COR-L47 (cell line): ENCODE measurements at places on chromosomes 6 and 20.

- DNase-seq: no peak
Observed at GRCh38 chr6:16759181-16759645, 2.0 kb downstream of the ATXN1 start.

DNA sequence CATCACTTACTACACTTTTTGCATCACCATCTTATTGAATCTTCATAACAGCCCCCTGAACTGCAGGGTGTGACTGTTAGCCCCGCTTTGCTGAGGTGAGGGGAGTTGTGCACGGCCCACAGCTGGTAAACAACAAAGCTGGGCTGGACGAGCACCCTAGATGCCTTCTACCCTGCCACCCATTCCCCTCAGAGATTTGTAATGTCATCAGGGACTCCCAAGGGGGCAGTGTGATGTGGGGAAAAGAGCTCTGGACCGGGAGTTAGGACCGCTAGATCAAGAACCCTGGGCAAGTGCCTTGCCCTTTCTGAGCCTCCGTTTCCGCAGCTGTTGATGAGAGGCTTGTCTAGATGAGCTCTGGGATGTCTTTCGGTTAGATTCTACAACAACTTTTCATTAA is 20.9 kb downstream of the PKIG start:
- no peak for DNase-seq

- DNase-seq: no peak
Observed at GRCh38 chr20:61663521-61664425, 401.9 kb downstream of the TAF4 start.

GRCh38 chr6:90584636-90585255 is 2.1 kb downstream of the MAP3K7 start:
- DNase-seq: no peak

DNA sequence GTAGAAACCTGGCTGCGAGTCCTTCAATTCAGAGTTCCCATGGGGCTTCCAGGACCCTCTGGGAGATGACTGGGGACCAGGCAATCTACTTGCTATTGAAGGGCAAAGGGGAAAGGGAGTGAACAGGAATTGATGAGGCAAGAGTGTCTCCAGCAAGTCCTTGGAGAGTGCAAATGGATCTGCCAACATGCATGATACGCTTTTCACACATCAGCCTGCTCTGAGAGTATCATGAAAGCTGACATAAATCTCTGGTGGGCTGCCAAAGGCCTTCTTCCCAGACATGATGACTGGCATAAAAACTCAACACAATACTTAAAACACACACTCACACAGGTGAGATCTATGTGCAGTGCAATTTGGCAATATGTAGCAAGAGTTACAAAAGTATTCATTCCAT is 759.1 kb downstream of the PTPRT start:
- DNase-seq: no peak

GRCh38 chr6:112389842-112390241 is 42.7 kb downstream of the RFPL4B start:
- no peak for DNase-seq

DNA sequence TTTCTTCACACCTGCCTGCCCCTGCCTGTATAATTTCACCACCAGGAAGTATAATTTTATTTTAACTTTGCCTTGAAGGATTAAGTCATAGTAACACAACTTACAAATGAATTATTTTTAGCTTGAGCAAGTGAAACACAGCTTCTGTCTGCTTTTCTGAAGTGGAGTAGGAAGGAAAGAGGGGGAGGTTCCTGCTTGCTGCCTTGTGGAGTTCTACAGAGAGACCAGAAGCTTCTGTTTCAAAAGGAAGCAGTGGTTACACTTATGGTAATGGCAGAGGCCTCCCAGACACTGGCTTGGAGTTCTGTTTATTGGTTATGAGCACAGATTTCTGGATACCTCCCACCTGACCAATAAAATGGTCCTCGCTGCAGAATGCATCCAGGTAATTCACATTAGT is 159.6 kb downstream of the TMEM200A start:
- no peak for DNase-seq

GRCh38 chr20:21280522-21281016 is 22.6 kb upstream of the XRN2 start:
- no peak for DNase-seq

- no peak for DNase-seq
Observed at GRCh38 chr6:9982215-9982614, 432.7 kb downstream of the TFAP2A start.

DNA sequence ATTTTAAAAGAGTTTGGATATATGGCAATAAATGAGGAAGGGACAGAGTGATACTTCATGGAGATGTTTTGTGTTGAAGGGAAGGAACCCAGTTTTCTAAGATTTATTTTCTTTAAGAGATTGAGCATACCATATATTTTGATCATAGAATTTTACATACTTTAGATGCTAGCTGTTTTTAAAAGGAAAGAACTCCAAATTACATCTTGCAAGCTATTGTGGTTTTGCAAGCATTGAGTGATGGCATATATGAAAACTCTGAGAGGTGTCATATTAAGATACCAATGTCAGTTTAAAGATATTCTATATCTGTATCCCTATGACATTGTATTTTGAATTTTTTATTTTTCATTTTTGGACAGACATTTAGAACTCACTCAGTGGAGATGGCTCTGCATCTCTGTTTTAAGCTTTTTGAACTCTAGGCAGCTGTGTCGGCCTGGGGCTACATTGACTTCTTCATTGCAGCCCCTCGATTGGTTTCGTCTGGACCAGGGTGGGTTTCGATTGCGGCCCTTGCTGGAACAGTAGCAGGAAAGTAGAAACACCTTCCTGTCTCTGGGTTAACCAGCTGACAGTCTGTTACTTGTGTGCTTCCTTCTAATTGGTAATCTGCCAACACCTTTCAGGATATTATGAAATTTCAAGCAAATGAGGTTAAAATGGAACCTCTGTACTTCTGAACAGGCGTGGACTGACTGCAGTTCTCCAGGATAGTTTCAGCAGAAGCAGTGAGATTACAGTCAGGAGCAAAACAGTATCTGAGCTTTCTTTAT is 14.0 kb downstream of the IGF2R start:
- DNase-seq: no peak
